ENCODE measurements at places on chromosomes 13 and 19.

- no peak for DNase-seq
These were observed 4.2 kb upstream of the CCNA1 start for GRCh38 chr13:36428086-36428485.

DNA sequence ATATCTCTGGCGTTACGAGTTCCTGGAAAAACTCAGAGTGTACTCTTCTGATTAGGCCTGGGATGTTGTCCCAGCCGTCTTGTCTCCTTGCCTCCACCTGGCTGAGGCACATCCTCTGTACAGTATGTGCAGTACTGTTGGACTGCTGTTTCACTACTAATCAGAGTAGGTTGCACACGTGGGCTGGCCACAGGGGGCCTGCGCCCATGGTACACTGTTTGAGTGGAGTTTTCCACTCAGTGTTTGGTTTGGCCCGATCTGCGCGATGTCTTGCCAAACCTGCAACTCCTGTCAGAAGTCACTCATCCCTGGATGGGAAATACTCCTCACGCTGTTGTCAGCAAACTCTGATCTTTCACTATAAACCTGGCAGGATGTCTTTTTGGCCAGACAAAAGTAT lies 189.6 kb upstream of the CSNK1A1L start:
- DNase-seq, result peak; percentile 85

DNA sequence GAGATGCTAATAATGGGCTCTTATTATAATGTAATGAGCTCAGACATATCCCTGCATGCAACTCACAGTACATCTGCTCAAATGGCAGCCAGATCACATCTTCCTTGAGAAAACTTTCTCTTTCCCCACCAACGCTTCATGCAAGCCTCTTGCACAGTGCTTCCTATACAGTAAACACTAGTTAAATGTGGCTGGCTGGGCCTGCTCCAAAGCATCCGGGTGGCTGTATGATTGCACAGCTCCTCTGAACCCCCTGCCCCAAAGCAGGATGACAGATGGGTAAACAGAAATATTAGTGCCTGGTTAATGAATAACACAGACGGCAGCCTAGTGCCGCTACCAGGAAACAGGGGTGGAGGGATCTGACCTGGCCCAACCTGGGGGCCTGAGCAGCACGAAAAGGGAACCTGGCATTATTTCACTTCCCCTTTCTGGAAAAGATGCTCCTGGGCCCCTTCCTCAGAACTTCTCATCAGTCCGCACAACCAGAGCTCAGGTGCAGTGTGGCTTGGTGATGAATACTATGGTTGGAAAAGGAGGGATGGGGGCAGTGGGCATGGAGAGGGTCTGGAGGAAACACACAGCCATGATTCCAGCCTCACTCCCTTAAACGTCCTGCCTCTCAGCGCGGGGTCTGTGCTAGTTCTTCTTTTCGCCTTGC lies 10.8 kb downstream of the FFAR2 start:
- DNase-seq, result no peak

- peak; percentile 76 for DNase-seq
These were observed 1.2 kb downstream of the KLF12 start for GRCh38 chr13:74132776-74133656.

GRCh38 chr13:79432086-79432485 lies 26.0 kb upstream of the RBM26 start:
- no peak for DNase-seq

DNA sequence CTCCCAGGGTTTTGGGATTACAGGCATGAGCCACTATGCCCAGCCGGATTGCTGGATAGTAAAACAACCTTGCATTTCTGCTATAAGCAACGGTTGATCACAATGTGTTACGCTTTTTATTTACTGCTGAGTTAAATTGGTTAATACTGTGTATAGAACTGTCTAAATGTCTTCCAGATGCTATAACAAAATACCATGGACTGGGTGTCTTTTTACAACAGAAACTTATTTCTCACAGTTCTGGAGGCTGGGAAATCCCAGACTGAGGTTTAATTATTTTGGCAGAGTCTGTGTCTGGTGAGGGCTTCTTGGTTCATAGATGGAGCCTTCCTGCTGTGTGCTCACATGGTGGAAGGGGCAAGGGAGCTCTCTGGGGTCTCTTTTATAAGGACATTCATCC lies 65.5 kb downstream of the ING1 start:
- no peak for DNase-seq

DNA sequence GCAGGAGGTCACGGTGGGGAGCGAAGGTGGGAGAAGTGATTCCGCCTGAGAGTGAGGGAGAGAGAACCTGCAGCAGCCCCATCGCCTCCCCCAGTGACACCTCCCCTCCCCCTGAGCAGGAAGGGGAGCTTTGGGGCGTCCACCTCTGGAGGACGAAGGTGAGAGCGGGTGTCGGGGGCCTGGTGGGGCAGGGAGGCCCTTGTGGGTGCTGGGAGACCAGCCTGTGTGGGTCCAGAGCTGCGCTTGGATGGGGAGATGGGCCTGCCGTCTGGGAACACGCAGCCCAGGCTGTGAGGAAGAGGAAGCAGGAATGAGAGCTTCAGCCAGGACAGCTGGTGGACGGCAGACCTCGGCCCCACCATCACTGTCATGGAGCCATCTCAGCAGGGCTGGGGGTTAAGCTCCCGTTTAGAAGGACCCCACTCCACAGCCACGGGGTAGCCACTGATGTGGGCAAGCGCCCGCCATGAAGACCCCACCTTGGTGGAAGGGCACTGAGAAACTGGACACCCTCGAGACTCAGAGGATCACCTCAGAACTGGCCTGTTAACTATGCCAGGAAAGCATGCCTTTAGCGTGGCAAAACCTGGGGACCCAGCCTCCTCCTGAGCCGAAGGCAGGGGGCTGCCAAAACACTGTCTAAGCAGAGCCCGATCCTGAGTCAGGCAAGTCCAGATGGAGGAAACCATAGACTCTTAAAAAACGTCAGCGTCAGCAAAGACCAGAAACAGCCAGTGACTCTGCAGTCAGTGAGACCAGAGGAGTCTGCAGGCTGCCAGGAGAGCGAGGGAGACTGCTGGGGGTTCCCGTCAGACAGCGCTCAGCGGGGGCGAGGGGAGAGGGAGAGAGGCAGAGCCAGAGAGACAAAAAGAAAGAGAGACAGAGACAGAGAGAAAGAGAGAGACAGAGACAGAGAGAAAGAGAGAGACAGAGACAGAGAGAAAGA lies 6.4 kb upstream of the PROZ start:
- DNase-seq, result no peak

- peak; percentile 73 for DNase-seq
These were observed 2.0 kb upstream of the ARHGAP45 start for GRCh38 chr19:1064661-1065605.

DNA sequence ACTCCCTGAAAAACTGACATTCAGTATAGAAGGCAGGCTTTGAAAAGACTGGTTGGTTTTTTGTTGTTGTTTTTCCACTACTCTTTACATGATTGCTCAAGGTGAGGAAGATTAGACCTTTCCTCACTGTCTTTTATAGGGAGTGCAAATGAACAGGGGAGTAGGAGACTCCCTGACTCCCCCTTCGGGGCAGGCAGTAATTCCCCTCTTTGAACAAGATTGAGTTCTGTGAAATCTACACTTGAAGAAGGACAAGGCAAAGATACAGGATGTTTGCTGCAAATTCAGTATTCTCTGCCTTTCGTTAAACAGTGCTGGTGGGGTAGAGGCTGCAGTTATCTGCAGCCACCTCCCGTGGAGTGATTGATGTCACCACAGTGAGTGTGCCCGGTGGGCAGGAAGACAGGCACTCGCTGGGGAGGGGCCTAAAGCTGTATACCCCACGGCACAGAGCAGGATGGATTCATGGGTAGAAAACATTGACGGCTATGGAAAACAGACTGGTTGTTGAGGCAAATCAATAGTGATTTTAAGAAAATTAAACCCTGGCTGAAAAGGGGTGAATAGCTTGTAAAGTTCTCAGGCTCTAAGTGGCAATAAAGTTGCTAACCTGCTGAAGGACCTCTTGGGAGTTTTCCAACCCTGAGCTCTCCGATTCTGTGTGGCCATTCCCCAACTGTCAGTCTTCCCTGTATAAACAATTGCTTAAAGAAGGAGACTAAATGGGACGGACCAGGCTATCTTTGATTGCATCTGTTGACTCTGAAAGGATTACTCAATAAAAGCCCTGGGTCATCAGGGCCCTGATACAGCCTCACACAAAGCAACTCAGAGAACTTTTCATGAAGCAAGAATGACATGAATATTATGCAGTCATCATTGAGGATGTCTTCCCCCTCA lies 308.3 kb downstream of the TBC1D4 start:
- DNase-seq, result no peak

Measured in right forelimb (tissue), 1 donor.